ENCODE measurements at places on chromosomes 4 and X.

- no peak for DNase-seq
These were observed 66.4 kb upstream of the UGT2B15 start for GRCh38 chr4:68736813-68737212.

- no peak for DNase-seq
These were observed 256.9 kb upstream of the TEX13A start for GRCh38 chrX:105477351-105477750.

DNA sequence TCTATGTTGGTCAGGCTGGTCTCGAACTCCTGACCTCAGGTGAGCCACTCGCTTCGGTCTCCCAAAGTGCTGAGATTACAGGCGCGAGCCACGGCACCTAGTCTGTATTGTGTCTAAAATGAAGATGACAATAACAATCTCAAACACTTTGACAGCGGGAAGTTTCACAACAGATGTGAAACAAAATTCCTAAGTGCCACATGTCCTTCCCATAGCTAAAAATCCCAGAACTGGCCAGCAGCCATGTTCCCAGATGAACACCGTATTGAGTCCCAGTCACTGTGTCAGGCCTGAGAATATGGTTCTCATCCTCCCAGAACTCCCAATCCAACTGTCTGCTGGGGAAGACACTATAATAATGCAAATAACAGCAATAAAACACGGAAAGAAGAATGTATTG lies 16.4 kb upstream of the KLHL8 start:
- no peak for DNase-seq

DNA sequence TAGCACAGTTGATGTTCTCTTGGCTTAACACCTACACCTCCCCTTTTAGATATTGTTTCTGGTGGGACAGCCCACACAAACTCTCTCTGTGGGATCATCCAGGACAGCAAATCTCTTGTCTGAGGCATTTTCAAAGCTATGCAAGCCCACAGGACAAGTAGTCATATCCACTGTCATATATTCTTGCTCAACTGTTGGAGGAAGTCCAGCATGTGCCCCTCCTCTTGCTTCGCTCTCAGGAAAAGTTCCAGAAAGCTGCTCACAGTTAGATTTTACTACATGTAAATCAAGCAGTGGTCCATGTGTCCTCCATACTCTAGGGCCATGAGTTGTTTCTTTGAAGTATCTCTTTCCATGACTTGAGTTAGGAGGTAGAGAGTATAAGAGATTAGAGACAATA lies 260.7 kb downstream of the INPP4B start:
- no peak for DNase-seq

- DNase-seq: no peak
These were observed 82.6 kb downstream of the HADH start for GRCh38 chr4:108072300-108072699.

- DNase-seq: no peak
These were observed 38.0 kb downstream of the APBB2 start for GRCh38 chr4:41176340-41176739.

DNA sequence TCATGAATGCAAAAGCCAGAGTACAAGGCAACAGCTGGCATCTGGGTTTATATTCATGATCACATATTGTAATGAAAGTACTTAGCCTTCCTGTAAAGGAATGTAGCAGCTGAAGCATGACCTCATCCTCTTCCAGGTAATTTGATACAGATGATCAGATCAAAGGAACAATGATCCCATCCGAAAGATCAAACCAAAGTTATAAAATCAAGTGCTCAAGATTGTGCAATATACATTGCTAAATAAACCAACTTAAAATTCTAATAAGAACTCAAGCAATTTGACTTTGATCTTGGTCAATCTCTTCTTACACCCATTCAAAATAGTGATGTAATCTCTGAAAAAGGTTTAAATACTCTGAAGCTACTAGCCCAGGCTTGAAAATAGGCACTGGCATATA lies 113.1 kb upstream of the INPP4B start:
- no peak for DNase-seq

GRCh38 chr4:98508829-98509598 lies 149.4 kb downstream of the TSPAN5 start:
- no peak for DNase-seq

DNA sequence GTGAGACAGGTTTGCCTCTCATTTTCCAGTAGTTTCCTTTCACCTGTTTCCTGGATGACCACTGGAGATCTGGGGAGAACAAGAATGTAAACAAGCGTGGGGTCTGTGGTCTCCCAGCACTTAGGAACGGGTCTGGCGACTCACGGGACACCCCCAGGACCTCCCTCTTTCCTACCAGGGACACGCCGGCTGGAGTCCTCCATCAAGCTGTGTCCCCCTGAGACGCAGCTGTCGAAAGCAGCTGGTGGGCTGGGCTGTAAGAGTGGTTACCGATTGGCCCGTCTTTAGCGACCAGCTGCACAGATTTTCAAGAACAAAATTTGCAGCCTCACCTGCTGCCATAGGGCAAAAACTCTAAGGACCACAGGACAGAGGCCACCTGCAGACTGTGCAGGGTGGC lies 11.9 kb downstream of the LRPAP1 start:
- no peak for DNase-seq
